Stimulated activated CD8-positive, alpha-beta memory T cell treated with anti-CD3 and anti-CD28 coated beads, Interleukin-4, amount 100 ng/mL, for 1 hour (primary cell): ENCODE measurements at places on chromosomes 1 and 21.

GRCh38 chr1:3501856-3502640 is 47.6 kb downstream of the ARHGEF16 start:
- no peak for DNase-seq

DNA sequence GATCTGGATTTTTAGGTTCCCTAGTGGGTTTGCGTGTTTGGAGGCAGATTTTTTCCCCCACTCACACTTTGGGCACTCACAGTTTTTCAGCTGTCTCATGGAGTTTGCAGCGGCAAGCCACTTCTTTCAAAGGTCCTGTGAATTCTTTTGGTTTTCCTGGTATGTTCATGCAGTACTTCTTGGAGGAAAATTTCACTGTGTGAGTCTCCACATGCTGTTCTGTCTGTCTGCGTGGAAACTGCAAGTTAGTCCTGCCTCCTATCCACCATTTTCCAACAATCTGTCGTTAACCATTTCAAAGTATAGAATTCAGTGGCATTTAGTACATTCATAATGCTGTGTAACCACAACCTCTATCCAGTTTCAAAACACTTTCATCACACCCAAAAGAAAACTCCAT is 793 bp upstream of the FMO1 start:
- no peak for DNase-seq

GRCh38 chr21:45377866-45378257 is 27.1 kb upstream of the COL18A1 start:
- DNase-seq: no peak

DNA sequence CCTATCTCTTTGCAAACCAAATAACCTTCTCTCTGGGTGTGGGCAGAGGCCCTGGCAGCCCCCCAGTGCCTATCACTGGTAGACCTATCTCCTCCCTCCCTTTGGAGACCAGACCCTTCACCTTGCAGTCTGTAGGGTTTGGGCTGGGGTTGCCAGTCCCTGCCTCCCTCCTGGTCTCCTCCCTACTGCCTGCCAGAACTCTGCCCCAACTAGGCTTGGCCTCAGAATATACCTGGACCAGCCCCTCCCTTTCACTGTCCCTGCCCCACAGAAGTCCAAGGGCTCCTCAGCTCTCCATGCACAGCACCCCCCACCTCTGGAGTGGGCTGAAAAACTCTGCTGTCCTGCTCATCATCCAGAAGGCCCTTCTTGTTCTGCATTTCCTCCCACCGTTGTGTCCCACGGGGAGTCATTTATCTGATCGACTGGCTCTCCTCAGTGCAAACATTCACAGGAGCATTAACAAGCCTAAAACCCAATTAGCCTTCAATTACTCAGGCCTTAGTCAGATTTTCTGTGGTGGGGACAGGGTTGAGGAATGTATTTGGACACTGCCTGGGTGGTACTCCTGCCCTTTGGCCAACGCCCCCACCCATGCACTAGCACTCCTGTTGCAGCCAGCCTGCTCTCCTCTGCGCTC is 27.7 kb upstream of the DMBX1 start:
- no peak for DNase-seq

DNA sequence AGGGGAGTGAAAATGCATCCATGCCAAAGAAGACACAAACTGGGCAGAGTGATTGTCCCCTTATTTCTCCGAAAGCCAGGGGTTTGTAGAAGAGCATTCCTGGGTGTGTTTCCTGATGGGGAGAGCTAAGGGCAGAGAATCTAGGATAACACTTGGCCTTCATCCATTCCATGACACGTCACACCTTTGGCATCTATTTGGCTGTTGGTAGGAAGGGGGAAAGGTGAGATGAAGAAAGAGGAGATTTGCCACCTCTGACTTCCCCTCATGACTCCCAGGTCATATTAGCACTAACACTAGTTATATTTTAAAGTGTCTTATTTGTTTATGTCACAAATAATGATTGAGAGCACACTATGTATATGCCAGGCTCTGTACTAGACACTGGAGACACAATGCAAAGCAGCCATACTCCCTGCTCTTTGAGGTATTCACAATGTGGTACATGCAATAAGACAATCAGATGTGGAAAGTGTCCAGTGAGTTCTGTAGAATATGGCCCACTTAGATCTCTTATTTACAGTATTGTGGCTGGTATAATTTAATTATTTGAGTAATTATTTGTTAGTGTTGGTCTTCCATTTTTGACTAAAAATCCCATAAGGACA is 54.5 kb upstream of the GADD45A start:
- DNase-seq: no peak

- no peak for DNase-seq
Observed at GRCh38 chr1:217373761-217374701, 256.9 kb downstream of the GPATCH2 start.

DNA sequence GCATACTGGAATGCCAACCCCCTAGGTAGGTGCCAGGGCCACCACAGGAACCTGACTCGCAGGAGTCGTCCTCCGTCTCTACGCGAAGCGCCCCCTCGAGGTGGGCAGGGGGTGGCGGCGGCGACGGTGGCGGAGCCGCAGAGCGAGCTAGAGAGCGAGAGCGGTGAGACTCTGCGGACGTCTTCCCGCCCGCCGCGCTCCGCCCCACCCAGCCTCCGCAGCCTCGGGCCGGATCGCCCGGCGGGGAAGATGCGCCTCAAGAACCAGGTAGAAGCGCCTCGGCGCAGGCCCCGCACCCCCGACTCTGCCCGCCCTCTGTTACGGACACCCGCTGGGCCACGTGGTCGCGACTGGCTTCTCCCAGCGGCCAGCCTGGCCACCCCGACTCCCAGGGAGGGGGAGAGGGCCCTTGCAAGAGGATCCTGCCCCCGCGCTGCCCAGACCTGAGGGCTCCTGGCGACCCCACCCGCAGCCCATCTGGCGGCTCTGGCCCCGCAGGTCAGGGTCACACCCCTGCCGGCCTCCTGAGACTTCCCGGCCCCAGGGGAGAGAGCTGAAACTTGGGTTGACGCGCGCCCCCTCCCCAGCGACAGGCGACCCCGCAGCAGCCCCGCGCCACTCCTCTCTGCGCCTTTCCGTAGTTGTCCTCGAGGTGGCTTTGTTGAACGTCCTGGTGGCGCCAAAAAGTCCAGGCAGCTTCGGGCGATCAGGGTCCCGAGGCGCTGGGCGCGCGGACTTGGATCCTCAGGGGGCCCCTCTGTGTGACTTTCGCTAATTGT is 24.4 kb upstream of the AGBL4 start:
- DNase-seq: no peak

- no peak for DNase-seq
Observed at GRCh38 chr1:201944639-201945038, 1.7 kb downstream of the LMOD1 start.

DNA sequence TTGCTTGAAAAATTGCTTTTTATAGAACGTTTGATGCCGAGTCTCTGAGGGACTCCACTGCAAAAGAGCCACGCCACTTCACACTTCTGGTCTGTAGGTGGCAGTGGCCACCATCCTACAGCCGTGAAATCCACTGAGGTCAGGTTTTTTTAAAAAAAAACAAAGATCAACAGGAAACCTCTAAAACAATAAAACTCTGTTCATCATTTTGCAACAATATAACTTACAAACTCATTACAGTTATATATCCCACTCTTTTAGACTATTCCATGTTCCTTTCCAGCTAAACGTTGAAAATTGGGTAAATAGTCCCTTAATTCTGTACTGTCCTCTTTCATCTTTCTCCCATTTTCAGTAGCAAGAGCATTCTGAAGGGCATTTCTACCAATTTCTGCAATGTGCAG is 64.6 kb upstream of the FMN2 start:
- no peak for DNase-seq

GRCh38 chr1:15578921-15579682 is 5.7 kb downstream of the AGMAT start:
- no peak for DNase-seq

DNA sequence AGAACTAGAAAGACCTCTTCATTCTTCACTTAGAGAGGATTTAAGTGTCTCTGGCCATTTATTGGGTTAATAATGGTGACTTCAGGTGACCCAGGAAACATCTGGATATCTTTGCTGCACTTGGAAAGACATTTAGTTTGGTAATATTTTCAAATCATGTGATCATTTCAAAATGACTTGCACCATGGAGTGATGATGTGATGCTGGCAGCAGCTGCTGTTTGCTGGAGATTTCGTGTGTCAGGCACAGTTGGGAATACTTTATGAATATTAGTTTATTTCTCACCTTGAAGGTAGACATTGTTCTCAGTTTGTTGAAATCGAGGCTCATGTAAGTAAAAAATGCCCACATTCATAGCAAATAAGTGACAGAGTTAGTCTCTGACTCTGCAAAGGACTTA is 236.0 kb downstream of the DISC1 start:
- no peak for DNase-seq

DNA sequence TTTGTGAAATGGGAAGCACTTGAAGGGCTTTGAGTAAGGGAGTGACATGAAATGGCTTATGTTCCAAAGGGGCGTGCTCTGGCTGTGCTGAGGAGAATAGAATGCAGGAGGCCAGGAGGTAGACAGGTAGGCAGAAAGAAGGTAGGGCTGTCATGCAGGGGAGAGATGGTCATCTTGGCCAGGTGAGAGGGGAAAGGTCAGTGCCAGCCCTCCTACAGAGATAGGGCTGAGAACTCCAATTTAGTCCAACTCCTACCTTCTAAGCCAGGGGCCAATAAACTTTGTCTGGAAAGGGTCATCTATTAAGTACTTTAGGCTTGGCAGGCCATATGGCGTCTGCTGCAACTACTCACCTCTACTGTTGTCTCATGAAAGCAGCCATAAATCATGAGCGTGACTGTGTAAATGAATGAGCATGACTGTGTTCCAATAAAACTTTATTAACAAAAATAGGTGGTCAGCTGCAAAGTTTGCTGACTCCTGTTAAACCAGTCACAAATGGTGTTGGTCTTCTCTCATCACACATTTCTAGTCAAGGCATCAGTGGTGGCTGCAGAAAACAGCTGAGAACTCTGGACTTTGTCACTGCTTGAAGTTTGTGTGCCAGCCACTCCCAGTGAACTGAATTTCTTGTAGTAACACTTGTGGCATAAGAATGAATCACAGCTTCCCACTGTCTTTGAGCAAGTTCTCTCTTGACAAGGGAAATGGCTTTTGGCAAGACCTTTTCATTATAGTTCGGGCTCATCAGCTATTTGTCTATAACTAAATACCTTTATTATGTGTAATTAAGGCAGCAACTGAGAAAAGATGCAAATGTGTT is 32.0 kb upstream of the CD2 start:
- no peak for DNase-seq

DNA sequence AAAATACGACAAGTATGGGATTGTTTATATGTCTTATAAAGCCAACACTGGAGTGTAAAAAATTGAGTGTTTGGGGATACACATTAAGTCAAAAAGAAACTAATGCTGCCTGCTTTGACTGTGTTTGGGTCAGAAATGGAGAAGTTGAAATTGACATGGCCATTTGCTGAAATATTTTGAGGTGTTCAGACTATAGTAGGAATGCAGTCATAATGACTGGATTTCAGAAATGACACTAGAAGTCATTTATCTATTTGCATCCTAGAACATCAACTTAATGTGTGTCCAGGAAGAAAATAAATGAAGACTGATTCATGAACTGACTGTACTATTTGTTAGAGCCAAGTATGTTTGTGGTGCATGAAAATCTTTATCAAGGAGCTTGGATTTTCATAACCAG is 28.4 kb downstream of the RASAL2 start:
- DNase-seq: no peak

DNA sequence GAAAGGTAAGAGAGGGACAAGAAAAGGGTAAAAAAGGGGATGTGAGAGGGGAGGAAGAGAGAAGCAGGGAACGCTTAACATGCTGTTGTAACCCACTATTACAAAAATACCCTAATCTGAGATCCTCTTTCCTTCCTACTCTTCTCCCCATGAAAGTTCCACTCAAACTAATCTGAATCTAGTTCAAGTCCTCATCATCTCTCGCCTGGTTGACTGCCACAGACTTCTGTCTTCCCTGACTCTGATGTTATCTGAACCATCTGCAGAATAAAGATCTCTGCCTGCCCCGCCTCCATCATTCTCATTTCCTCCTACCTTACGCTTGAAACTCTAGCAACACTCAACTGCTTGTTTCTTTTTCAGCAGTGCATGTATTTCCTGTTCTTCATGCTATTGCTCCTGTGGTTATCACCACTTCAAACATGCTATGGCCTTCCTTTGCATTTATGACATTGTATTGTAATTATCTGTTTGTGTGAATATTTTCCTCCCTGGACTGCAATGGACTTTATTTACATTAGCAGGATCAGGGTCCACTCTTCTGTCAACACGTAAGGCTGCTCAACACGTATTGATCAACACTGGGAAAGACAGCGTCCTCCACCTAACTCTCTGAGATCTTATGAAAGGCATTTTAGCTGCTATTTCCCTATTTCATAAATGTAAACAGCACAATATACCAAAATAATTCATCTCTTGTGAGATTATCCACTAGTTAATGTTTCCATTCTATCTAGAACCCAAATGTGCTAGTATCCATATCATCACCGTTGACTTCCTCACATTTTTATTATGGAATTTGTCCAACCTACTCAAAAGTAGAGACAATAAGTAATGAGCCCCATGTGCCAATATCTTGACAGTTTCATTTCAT is 215.5 kb upstream of the USP25 start:
- peak; percentile 18 for DNase-seq

DNA sequence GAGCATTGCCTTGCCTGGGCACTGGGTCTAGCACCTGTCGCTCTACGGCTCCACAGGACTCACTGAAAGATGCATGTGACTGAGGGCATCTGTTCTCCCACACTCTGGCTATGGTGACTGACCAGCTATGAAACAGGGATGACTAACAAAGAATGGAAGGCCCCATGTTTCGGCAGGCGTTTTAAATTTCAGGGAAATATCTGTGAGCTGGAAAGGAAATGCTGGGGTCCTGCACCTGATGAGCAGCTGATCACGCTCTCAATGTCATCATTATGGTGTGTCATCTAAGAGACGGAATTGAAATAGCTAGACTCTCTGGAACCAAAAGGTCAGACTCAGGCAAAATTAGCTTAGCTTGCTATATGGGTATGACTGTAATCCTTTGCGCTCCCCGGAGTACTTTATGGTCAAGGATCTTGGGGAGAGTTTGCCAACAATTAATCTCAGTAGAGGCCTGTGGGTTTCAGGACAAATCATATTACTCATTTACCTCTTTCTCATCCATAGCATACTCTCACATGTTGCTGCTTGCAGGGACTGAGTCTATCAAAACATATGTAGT is 24.5 kb upstream of the PALMD start:
- no peak for DNase-seq

GRCh38 chr1:220741825-220742224 is 6.3 kb upstream of the MTARC2 start:
- no peak for DNase-seq

- no peak for DNase-seq
Observed at GRCh38 chr1:2314273-2314802, 77.0 kb downstream of the MORN1 start.

DNA sequence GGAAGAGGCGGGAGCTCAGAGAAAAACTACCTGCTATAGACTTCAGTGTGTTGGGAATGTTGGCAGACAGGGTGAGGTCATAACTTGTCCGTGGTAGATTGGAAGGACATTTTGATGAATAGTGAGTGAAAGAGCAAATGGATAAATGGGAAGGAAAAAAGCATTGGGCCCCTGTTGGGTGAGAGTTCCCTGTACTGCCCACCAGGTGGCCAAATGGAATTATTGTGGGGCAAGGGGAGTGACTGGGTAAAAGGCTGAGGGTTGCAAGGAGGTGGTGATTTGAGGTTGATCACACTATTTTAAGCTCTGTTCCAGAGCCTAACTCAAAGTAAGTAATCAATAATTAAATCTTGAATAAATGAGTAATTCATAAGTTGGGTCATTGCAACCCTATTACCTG is 60.4 kb downstream of the MRPS6 start:
- no peak for DNase-seq

- no peak for DNase-seq
Observed at GRCh38 chr1:33381977-33382376, 48.9 kb downstream of the PHC2 start.
